ENCODE measurements at places on chromosomes 1 and 21.

- no peak for DNase-seq
Measured at GRCh38 chr1:209674957-209675564, at the start of gene G0S2. Gene G0S2 (plus strand): TSS chr1:209675412. CDS start chr1:209675685, 273 bp downstream.

- no peak for DNase-seq
Measured at GRCh38 chr1:220013497-220013896, 32.8 kb downstream of the EPRS1 start.

DNA sequence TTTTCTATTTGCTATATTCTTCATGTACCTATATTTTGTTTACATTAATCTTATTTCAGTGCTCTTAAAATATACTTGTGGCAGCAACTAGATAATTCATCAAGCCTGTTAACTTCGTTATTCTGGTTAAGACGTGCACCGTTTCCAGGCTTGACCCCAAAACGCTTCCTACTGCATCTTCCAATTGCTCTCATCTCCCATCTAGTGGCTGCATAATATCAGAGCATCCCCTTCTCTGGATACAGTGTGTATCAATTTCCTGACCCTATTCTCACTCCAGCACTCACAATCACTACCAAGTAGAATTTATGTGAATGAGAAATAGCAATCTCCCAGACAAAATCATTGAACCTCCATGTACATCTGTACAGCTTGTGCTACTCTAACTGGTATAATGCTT, 1280.3 kb upstream of the B3GALT2 start:
- no peak for DNase-seq

DNA sequence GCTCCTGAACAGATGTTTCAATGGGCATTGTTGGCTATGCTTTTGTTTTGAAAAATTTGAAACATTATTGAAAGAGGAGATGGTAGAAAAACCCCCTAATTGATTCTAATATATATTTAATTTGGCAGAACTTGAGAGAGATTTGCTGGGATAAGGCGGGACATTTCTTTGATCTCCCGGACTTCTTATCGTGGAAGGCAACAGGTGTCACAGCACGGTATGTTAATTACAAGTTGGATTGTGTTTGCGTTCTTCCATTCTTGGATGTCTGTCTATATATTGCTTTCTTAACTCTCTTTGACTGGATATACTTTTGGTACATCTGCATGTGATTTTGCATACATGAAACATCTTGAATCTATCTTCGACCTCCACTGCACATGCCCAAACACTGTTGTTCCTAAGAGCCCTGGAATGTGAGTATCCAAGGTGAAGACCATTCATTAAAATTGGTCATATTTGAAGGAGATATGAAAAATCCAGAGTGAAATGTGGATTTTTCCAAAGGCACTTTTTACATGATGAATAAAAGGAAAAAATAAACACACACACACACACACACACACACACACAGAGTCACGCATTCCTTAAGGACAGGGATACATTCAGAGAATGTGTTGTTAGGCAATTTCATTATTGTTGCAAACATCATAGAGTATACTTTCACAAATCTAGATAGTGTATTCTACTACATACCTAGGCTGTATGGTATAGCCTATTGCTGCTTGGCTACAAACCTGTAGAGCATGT, 81.9 kb downstream of the FGGY start:
- DNase-seq, result no peak

DNA sequence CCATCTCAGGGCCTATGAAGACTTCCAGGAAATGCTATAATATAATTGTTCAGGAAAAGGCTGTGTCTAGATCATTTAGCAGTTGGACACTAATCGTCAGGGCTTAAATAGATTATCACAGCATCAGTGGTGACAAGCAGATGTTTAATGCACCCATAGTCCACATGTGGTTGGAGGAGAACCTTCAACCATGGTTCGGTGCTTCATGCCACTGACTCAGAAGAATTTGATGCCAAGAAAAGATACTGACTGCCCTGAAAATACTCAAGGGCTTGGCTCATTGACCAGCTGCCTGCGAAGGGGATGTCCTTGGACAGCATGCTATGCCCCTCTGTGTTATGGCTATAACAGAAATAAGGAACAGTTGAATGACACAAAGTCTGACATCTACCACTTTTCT, 175.7 kb downstream of the HHIPL2 start:
- no peak for DNase-seq

DNA sequence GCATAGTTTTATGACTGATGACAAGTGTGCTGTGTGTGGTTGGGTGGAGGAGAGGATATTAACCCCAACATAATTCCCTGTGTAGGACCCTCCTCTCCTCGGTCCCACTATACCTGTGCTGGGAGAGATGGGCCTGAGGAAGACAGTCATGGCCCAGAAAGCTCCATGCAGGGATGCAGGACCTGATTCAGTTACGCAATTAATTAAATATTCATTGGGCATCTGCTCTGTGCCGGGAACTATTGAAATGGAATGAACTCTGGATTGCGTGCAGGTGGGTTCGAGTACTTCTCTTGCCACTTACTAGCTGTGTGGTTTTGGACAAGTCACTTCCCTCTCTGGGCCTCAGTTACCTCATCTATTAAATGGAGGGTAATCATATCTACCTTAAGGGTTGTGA, 74.6 kb downstream of the CD247 start:
- DNase-seq, result no peak

DNA sequence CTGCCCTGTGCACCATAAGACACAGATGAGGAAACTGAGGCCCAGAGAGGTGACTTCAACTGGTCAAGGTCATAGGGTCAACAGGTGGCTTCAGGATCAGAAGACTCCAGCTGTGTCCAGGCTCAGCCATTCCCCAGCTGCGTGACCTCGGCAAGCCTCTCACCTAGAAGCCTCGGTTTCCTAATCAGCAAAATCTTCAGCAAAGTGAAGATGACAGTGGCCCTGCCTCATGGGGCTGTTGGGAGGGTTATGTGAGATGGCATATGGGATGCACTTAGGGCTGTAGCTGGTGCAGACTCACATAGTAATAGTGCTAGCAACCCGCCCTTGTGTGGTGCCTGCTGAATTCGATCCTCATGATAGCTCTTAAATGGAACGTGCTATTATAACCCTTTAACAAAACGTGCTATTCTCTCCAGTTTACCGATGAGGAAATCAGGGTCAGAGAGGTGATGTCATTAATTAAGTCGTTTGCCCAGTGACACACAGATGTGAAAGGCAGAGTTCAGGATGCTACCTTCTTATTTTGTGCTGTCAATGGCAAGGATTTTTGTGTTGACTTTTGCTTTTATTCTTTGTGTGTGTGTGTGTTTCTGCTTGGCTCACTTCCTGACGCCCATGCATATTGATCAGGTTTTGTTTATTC, 472.9 kb downstream of the MATN1 start:
- DNase-seq, result no peak

GRCh38 chr21:16535102-16535422, 805.3 kb downstream of the USP25 start:
- no peak for DNase-seq

GRCh38 chr1:41950820-41951219, 32.1 kb upstream of the HIVEP3 start:
- no peak for DNase-seq

DNA sequence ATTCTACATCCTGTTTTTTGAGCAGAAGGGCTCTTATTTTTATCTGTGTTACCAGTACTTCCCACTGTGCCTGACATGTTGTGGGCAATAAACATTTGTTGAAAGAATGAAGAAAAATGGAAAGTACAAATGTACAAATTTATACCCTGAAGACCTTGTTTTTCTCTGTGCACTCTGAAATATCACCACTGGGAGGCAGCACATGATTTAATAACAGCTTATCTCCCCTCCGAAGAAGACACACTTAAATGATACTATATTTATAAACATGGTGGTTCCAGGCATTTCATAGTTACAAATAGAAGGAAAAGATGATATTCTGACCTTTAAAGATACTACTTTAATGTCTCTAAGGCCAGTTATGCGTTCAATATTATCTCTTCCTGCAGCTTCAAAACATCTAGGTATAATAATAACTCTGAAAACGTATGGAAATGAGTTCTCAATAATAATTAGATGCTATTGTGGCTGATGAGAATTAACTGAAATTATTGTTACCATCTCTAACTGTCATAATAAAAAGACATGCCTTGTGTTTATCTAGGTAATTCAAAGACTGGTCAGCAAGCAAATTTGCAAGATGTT, 12.8 kb downstream of the DYNLT5 start:
- peak; percentile 74 for DNase-seq

GRCh38 chr1:15262003-15262377, 15.0 kb downstream of the FHAD1 start:
- no peak for DNase-seq

DNA sequence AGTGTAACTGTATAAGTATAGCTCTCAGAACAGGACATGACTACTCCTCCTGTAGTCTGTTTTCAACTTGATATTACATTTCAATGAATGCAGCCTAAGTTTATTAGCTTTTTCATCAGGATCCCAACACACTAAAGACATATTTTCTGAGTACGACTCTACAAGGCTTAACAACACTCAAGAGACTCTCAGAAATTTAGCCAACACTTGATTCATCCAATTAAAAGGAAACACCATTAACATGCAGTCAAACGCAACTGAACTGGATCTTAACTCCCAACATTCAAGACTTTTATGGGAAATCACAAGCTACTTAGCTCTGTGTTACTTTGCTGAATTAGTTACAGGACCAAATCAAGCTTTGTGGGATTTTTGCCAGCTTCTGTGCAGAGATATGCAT, 65.2 kb upstream of the SGIP1 start:
- no peak for DNase-seq

GRCh38 chr1:115815694-115816093, 25.2 kb downstream of the NHLH2 start:
- DNase-seq, result no peak

- DNase-seq, result peak; percentile 26
Measured at GRCh38 chr21:31198575-31198974, 145.5 kb downstream of the TIAM1 start.

GRCh38 chr1:228023294-228023639, 16.5 kb downstream of the WNT3A start:
- no peak for DNase-seq

- no peak for DNase-seq
Measured at GRCh38 chr1:45542591-45542990, 8.0 kb upstream of the AKR1A1 start.

GRCh38 chr21:31484219-31484618, 140.2 kb upstream of the TIAM1 start:
- no peak for DNase-seq

DNA sequence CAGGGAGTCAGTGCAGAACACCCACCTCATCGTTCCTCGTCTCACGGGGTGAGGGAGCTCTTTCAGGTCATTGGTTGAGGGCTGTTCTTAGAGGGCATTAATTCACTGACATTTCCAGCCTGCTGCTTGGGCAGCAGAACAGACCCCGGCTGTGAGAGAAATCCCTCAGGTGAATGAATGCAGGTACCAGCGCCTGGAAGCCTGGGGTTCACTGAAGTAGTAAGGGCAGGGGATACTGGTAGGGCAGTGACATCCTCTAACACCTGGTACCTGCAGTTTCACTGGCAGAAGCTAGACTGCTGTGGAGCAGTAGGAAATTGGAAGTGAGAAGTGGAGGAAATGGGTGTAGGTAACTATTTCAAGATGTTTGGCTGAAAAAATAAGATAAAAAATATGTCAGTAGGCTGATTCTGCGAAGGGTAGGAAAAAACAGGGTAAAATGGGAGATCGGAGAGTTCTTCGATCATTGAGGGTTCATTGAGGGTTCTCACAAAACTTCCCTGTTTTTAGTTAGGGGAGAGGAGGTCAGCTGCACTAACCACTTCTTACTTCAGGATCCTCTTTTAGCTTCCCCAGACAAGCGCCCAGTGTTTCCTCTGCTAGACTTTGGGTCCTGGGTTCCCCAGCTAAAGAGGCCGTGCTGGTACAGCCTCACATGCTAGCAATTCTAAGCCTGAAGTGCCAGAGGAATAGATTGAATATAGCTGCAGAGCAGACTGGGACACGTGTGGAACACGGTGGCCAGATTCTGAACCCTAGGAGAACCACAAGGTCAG, 55.2 kb downstream of the RNF220 start:
- DNase-seq, result peak; percentile 21

Measured in AML-193 (cell line).